Activated B cell treated with CpG ODN at 0.5 μM for 24 hours (primary cell): ENCODE measurements at places on chromosomes 1 and 21.
A peak's percentile ranks its signal among the peaks of the same experiment; 100 is the strongest.

- no peak for DNase-seq
Observed at GRCh38 chr1:66296951-66297350, 237.0 kb upstream of the SGIP1 start.

- DNase-seq: no peak
Observed at GRCh38 chr1:15994081-15994480, 10.0 kb upstream of the SRARP start.

- DNase-seq: no peak
Observed at GRCh38 chr1:181104042-181104789, 15.7 kb downstream of the IER5 start.

GRCh38 chr1:230589951-230590350 is 52.3 kb upstream of the COG2 start:
- no peak for DNase-seq

DNA sequence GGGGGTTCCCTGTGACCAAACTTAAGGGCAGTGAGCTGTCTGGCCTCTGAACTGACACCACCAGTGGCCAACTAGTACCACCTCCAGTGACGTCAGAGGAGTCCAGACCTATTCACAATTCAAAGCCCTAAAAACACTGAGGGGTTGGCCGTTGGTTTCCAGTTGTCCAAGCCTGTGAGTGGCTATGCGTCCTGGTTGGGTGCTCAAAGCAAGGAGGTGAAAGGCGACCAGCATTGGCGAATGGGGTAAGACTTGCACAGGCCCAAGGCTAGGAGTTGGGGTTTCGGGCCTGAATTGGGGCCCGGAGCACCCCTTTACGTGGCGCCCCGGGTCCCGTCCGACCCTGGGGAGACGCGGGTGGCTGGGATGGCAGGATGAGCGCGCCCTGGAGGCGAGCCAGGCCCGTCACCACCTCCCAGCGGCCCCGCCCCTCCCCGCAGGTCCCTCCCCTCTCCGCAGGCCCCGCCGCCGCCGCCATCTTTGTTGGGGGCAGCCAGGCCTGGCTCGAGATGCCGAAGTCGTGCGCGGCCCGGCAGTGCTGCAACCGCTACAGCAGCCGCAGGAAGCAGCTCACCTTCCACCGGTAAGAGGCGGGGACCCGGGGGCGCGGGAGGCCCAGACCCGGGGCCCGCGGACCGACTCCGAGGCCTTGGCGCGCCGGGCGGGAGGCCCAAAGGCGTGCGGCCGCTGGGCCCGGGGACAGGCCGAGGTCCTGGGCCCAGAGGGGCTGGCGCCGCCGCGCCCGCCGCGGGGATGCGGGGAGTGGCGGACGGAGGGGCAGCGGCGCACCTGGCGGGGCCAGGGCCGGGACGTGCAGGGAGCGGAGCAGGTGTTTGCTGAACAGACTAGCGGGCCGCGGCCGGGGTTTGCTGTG is at the start of gene THAP3:
TSS of gene THAP3 (plus strand) at position 159 of the 874 bp plus-strand sequence. CDS start at position 510, 351 bp downstream.
- DNase-seq: peak; percentile 83

DNA sequence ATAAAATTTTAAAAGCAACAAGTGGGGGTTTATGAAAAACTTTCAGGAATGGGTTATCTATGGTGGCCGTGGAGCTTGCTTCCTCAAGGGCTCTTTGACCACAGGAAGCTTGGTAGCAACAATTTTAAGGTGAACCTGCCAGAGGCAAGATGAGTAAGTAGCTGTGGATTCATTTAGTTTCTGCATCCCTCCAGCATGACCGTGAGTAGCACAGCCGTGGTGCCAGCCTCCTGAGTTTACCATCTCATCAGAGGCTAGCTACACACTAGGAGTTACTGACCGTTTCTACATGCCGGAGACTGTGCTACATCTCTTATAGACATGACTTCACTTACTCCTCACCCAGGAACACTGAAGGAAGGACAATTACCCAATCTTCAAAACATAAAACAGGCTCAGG is 30.1 kb upstream of the PLEKHG5 start:
- no peak for DNase-seq

DNA sequence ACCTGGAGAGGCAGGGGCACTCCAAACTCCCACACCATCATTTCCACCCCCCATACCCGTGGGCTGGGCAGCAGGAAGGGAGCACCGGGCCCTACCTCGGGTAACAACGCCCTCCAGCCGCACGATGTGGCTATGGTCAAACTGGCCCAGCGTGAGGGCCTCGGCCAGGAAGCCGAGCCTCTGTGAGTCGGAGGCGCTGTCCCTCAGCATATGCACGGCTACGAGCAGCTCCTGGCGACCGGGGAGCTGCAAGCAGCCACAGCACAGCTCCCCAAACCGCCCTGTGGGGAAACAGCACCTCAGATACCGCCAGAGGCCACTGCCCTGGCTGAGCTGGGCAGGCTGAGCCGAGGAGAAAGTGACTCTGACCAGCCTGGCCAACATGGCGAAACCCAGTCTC is 29.2 kb downstream of the CDCA8 start:
- no peak for DNase-seq

DNA sequence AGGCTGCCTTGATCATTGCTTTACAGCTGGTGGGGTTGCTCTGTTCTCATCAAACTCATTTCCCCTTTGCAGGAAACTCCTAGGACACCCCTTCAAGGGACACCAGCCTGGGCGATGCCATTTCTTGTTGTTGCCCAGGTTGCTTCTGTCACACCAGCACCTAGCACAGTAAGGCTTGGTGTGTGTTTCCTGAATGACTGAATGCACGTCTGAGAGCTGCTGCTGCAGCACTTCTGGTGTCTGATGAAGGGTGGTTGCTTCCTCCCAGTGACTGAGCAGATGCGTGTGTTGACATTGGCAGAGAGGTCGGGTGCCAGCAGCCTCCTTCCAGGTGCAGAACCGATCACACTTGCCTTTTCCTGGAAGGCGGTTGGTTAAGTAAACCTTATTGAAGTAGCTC is 477.4 kb downstream of the CAMTA1 start:
- no peak for DNase-seq

DNA sequence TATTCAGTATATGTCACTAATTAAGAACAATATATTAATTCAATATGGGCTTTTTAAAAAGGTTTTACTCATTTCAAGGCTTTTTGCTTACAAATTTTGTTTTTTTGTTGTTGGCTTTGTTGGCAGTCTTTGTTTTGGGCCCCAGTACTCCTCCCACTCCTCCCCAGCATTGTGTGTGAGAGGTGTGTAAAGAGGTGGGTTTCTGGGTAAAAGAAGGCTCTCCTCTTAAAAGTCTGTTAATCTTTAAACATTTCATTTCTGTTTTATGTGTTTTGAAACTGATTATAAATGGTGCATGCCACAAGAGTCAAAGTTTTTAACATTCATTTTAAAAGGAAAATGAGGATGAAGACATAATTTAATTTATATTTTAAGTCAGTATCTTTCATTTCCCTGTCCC is 79.6 kb downstream of the SASS6 start:
- DNase-seq: no peak

DNA sequence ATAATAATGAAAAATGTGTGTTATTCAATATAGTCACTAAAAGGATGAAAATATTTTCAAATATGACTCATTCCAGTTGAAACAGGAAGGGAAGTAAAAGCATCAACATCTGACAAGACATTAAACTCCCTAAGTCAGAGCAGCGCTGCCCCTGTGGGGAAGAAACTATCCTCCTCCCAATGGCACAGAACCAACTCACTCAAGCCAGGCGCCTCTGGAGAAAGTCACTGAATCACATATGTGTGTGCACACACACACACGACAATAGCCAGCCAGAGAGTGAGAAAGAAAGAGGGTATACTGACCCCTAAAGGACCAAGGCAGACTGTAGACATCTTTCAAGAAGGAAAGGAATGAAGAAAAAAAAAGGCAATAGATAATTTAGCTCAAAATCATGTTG is 126.9 kb downstream of the SETD4 start:
- DNase-seq: no peak

DNA sequence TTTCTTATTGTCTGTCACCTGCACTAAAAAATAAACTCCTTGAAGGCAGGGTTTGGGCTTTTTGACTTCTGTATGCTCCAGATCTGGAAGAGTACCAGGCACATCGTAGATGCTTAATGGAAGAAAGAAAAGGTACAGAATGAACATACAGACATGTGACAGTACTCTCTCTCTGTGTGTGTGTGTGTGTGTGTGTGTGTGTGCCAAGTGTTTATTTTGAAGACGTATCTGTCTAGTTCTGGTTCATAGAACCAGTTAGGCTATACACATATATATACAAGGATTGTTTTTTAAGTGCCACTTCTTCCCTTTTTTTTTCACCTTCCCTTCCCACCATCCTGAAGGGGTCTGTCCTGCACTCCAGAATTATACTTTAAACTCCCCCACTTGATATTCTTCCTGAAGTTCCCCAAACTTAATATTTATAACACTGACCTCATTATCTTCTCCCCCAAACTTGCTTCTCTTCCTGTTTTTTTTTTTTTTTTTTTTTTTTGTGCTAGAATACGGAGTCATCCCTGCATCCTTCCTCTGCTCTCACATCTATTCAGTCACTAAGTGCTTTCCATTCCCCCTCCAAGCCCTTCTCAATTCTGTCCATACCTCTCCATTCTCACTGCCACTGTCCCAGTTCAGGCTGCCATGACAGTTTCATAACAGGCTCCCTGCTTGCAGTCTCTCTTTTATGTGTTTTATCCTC is 5.4 kb upstream of the KCNA3 start:
- no peak for DNase-seq

- no peak for DNase-seq
Observed at GRCh38 chr1:215523906-215524305, 43.2 kb upstream of the KCTD3 start.

GRCh38 chr1:227335242-227336020 is 17.1 kb upstream of the CDC42BPA start:
- DNase-seq: no peak

GRCh38 chr1:113542221-113542701 is 151.9 kb downstream of the MAGI3 start:
- DNase-seq: no peak

DNA sequence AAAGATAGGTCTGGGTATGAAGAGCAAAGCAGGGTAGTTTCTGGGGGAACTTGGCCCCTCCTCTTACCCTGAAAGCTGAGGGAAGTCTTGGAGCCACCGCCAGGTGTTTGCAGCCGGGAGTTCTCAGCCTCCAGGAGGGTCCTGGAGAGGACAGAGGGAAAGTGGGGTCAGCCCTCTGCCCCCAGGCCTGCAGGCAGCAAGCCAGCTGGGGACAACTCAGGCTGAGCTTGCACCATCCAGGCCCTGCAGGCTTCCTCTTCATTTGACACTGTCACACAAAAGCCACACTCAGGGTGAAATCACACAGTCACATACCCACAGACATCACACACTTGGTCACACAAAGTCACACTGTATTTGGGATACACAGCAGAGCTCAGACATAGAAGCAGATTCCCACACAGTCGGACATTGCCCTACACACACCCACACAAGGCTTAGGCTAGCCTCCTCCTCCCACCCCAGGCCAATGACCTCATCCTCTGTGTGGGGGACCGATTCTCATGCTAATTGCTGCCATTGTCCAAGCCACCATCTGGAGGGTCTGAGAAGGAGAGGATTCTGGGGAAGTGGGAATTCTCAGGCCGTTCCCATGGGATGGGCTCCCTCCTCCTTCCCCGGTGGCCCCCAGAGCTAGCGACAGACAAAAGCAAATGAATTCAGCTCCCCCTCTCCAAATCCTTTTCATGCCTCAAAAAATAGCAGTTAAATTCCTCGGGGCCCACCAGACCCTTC is 3.7 kb downstream of the NES start:
- no peak for DNase-seq

- DNase-seq: no peak
Observed at GRCh38 chr1:62280960-62281465, 38.2 kb downstream of the KANK4 start.

DNA sequence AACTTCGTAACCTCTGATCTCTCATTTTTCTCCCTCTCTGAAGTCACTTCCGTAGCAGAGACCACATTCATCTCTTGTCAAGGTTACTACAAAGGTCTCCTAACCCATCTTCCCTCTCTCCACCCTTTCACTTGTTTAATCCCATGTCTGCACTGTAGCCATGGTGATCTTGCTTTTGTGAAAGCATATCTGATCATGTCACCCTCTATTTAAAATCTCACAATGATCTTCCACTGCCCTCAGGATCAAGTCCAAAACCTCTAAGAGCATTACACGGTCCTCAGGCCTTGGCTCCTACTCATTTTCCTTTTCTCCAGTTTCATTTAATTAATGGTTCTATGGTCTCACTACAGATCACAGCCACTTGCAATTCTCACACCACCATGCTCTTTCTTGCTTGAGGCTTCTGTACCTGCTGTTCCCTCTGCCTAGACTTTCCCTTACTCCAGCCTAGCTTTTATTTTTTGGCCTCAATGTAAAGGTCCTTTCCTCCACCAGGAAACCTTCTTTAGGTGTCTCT is 12.1 kb downstream of the ARHGEF11 start:
- DNase-seq: no peak

- DNase-seq: no peak
Observed at GRCh38 chr1:83958704-83959103, 40.2 kb downstream of the TTLL7 start.

GRCh38 chr1:242534753-242535152 is 10.3 kb upstream of the PLD5 start:
- DNase-seq: no peak

GRCh38 chr1:50604580-50604979 is 181.3 kb upstream of the DMRTA2 start:
- no peak for DNase-seq

DNA sequence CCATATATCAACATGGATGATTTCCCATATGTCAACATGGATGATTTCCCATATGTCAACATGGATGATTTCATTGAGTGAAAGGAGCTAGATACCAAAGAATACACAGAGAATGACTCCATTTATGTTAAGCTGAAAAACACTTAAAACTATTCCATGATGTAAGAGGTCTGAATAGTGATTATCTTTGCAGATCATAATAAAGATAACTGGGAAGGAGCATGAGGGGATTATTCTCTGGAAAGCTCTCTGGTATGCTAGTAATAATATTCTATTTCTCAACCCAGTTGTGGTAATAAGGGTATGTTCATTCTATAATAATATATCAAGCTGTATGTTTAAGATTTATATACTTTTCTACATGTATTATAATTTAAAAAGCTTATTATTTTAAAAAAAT is 14.1 kb downstream of the SYNJ1 start:
- DNase-seq: no peak

DNA sequence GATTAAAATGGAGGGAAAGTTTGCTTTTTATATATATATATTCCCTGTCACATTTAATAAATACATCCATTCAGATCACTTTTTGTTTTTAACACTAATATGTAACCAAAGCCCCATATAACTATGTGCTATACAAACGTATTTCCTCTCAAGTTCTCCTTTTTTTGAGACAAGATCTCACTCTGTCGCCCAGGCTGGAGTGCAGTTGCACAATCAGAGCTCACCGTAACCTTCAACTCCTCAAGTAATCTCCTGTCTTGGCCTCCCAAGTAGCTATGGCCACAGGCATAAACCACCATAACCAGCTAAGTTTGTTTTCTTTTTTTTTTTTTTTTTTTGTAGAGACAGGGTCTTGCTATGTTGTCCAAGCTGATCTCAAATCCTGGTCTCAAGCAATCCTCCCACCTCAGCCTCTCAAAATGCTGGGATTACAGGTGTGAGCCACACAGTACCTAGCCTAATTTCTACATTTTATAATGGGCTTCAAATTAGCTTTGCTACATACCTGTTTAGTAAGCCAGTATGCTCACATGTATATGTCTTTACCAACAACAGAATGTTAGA is 120.0 kb downstream of the TGFBR3 start:
- DNase-seq: no peak

- no peak for DNase-seq
Observed at GRCh38 chr1:35175602-35176001, 17.3 kb downstream of the SFPQ start.

- DNase-seq: no peak
Observed at GRCh38 chr1:36845802-36846201, 188.5 kb downstream of the GRIK3 start.
